ENCODE measurements at places on chromosomes 6 and 20.

GRCh38 chr6:152099446-152100182 lies 292.1 kb downstream of the ESR1 start:
- no peak for DNase-seq

GRCh38 chr6:131948692-131949619 lies 2.2 kb downstream of the CCN2 start:
- DNase-seq = no peak

GRCh38 chr6:14365393-14365792 lies 247.8 kb downstream of the CD83 start:
- DNase-seq = no peak

GRCh38 chr6:14816116-14816859 lies 429.6 kb upstream of the JARID2 start:
- DNase-seq = no peak

DNA sequence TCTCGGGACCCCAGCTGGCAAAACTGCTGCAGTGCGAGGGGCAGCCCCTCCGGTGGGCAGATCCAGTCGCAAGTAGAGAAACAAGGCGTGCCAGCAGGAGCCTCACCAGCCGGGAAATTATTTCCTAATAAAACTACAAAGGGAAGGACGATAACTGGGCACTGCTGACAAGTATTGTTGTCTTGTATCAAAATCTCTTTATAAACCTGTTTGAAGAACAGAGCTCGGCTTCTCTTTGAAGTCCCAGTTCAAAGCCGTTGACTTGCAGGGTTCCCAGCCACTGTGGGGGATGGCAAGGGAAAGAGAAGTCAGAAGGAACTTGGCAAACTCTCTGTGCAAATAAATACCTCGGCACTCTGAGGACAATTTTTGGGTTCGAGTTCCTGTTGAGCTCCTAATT lies 504.5 kb downstream of the CD83 start:
- no peak for DNase-seq

DNA sequence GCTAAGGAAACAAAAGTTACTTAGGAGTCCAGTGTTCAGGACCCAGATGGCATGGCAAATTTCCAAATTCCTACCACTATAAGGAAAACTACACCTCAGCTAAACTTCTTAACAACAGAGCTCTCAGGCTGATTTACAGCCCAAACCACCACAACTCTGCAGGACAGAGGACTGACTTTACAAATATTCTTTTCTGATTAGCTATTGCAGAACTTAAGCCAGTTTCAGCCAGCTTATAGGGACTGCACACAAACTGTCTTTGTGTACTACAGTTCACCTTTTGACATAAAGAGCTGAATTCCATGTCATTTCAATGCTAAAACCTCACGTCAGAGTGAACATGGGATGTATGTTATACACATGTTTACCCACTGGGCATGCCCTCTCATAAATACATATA lies 305.4 kb downstream of the KHDRBS2 start:
- no peak for DNase-seq

GRCh38 chr6:135440087-135440792 lies 57.3 kb downstream of the AHI1 start:
- peak; percentile 17 for DNase-seq

DNA sequence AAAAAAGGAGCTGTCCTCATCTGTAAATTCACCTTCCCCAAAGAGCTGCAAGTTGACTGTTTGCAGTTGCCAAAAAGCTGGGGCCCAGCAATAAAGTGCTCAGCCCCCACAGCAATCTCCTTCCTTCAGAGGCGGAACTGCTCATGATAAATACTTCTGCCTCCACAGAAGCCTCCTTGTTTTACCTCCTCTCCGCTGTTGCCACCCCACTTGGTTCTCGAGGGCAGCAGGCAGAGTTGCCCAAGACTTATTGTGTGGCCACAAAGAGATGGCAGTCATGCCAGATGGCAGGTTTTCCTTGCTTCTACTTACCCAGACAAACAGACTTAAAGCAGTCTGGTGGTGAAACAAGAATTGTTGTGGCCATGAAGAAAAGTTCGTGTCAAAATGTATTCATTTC lies 66.3 kb downstream of the SLX4IP start:
- DNase-seq = peak; percentile 37

DNA sequence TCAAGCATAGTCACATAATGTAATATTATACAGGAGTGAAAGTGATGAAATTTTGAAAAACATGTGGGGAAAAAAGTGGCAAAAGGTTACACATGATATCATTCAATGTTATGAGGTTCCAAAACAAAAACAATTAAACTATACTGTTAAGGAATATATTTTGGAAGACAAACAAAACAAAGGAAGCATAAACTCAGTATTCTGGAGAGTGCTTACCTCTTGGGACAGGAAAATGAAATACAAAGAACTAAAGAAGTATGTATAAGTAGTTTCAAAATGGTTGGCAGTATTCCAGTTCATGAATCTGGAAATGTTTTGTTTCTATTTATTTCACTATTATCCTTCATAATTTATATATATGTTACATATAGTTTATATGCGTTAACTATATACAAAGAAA lies 213.5 kb downstream of the MOXD1 start:
- DNase-seq = no peak

- no peak for DNase-seq
These were observed 10.9 kb downstream of the SPATS1 start for GRCh38 chr6:44353336-44353735.

GRCh38 chr6:82035526-82035925 lies 212.0 kb downstream of the IBTK start:
- no peak for DNase-seq

- no peak for DNase-seq
These were observed 207.6 kb downstream of the TSHZ2 start for GRCh38 chr20:53179749-53180148.

GRCh38 chr20:3350422-3350821 lies 57.0 kb downstream of the DNAAF9 start:
- no peak for DNase-seq

GRCh38 chr6:63451238-63451637 lies 121.0 kb upstream of the LOC128125822 start:
- DNase-seq = no peak

DNA sequence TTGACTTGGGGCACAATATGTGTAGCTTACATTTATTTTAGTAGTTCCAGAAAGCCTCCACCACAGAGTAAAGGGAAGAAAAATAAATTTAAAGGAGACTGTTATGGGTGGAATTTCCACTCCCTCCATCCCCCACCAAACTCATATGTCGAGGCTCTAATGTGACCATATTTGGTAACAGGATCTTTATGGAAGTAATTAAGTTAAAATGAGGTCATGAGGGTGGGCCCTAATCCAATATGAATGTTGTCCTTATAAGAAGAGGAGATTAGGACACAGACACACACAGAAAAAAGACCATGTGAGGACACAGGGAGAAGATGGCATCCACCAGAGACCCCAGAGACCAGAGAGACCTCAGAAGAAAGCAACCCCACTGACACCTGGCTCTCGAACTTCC lies 189.7 kb downstream of the EDN1 start:
- no peak for DNase-seq

DNA sequence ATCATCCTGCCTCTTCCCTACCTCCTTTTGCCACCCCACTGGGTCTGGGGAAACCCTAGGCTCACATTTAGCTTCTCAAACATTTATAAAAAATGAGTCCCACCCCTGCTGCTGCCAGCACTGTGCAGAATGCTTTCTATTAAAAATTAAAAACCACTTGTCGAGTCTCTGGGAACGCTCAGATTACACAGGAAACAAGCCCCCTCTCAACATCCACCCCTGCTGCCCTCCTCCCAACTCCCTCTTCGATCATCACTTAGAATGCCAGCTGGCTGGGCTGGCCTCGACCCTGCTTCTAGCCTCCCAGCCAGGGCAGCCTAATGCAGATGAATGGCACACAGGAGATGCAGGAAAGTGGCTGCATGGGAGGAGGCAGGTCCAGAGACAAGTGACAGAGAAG lies 75.8 kb downstream of the CDH22 start:
- no peak for DNase-seq

- no peak for DNase-seq
These were observed 91.3 kb upstream of the EDN1 start for GRCh38 chr6:12198851-12199250.

- no peak for DNase-seq
These were observed 29.7 kb upstream of the EXOC2 start for GRCh38 chr6:722608-723007.

DNA sequence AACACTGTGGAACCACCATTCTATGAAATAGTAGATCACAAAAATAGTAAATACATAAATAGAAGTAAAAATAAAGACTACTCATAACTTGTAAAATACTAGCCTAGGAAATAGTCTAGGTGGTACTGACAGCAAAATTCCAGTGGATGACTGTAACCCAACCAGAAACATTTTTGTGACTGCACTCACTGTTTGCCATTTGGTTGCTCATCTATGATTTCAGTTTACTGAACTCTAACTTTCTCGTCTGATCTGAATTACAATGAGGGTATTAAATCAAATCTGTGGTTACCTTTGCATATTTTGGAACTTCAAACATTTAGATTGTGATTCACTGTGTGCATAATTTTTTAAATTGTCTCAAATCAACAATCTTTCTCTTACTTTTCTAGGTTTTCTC lies 151.1 kb downstream of the KHDC1L start:
- no peak for DNase-seq

DNA sequence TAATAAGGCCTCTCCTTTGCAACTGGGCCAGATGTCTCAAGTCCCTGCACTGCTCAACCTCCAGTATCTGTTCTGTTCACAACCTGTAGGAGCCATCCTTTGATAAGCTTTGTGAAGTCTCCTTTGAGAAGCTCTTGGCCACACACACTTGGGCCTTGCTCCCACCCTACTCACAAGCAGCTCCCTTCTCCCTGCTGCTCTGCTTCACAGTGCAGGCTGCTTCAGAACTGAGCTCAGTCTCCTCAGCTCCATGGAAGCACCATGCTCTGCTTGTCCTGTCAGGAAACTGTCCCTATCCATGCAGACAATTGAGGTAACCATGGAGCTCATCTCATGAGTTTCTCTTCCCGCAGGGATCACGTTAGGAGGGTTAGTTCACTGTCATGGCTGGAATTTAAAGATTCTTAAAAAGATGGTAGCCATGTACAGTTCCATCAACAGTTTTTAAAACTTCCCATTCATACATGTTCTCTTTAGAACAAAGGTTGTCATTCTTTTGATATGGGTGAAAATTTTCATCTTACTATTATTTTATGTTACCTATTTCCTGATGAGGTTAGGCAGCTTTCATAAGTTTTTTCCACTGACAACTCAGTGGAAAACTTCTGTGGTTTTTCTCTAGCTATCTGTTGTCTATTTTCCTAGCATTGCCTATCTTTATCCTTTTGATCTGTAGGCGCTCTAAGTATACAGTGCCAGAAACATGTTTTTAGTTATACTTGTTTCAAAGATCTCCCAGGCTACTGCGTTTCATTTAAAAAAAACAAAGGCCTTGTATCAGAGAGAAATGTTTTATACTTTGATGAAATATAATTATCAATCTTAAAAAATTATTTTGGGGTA lies 62.6 kb downstream of the AK9 start:
- DNase-seq = no peak

GRCh38 chr6:127851197-127851596 lies 49.7 kb downstream of the THEMIS start:
- no peak for DNase-seq

DNA sequence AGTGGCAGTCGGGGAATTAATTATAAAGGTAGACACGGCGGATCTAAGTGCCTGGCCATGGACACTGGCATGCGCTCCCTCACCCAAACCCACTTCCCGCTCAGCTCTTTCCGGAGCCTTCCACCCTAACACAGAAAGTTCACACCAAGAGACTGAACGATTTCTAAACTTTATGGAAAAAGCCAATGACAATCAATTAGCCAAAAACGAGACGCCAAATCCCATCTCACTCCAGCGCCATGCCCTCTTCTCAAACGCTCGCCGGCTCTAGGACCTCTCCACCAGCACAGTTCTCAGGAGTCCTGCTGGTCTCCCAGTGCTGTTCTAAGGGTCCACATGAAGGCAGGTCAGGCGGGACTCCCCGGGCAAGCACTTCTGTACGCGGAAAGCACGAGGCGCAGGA lies 641 bp downstream of the SF3B5 start:
- DNase-seq = peak; percentile 16

GRCh38 chr6:109282756-109283155 lies 99.5 kb downstream of the CD164 start:
- DNase-seq = no peak

DNA sequence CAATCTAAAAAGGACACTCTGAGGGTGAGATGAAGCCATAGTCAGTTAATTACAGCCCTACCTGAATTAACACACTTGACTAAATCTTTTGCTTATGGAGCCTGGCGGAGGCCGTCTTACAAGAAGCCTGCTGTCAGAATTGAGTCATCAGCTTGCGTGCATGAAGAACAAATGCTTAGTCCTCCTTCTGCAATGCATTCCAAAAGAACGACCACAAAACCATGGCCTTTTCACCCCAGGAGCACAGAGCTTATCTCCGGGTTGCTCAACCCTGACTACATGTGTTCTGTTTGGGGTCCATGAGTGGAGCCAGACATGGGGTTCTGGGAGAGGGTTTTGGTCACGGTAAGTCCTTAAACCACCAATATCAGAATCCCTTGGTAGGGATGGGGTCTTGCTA lies 318.1 kb downstream of the CLIC5 start:
- no peak for DNase-seq

Measured in CD4-positive, alpha-beta T cell treated with Interleukin-17A for 1 hour (primary cell).